Fibroblast of lung (primary cell): ENCODE measurements at places on chromosomes 11 and 22. TPM values are rescaled to one million over a fixed set of nuclear protein-coding genes. Genes with fewer than 3 reads are reported as not detected.

GRCh38 chr22:25987948-25988347 is 181.3 kb upstream of the SEZ6L start:
- H3K4me1 ChIP-seq: no peaks in the 10 kb centered on the region
- H3K36me3 ChIP-seq: no peaks in the 10 kb centered on the region
- DNase-seq: no peak
- H3K27ac ChIP-seq: no peak overlapping the region
- no peaks in the 10 kb centered on the region for H3K27me3 ChIP-seq
- no peak overlapping the region for H3K4me3 ChIP-seq

DNA sequence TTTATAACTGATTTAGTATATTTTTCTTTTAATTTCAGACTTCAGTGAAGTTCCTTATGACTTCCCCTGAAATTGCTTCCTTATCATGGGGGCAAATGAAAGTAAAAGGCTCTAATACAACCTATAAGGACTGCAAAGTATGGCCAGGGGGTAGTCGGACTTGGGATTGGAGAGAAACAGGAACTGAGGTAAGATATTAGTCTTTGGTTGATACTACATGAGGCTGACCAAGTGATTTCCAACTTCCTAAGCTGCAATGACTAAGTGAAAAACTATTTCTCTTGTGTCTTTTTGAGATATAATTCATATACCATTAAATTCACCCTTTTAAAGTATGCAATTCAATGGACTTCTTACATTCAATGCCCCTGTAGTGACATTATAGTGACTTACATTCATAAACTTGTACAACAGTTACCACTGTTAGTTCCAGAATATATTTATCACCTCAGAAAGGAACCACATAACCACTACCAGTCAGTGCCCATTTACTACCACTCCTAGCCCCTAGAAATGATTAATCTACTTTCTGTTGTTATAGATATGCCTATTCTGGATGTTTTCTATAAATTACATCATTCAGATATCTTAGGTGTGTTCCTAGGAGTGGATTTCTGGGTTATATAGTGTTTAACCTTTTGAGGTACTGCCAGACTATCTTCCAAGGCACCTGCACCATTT is 21.6 kb downstream of the AAMDC start:
- no peak overlapping the region for H3K4me3 ChIP-seq
- H3K4me1 ChIP-seq: no peaks in the 10 kb centered on the region

GRCh38 chr11:78560826-78561484 is 13.7 kb downstream of the NARS2 start:
- peak; percentile 43 for DNase-seq
- peaks cover 10% of the 10 kb centered on the region for H3K4me1 ChIP-seq
- peak overlapping the region; percentile 10 for H3K4me3 ChIP-seq
- no peaks in the 10 kb centered on the region for H3K27me3 ChIP-seq

DNA sequence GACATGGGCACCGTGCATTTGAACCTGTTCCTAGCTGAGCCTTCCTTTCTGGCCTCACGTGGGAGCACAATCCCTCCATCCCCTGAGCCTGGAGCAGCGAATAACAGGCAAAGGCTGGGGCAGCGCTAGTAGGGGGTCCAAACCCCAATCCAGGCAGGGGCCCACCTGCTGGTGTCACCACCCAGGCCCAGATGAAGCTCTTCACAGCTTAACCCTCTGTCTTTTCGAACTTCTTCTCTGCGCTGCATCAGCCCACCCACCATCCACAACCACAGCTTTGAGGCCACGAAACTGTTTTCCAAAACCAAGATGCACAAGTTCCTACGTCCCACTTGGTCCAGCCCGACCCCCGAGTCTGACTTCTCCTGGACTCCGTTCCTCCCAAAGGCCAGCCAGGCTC is 11.5 kb downstream of the KCNC1 start:
- no peak overlapping the region for H3K4me3 ChIP-seq
- H3K27ac ChIP-seq: no peak overlapping the region
- H3K27me3 ChIP-seq: no peaks in the 10 kb centered on the region
- H3K4me1 ChIP-seq: no peaks in the 10 kb centered on the region
- no peaks in the 10 kb centered on the region for H3K36me3 ChIP-seq

DNA sequence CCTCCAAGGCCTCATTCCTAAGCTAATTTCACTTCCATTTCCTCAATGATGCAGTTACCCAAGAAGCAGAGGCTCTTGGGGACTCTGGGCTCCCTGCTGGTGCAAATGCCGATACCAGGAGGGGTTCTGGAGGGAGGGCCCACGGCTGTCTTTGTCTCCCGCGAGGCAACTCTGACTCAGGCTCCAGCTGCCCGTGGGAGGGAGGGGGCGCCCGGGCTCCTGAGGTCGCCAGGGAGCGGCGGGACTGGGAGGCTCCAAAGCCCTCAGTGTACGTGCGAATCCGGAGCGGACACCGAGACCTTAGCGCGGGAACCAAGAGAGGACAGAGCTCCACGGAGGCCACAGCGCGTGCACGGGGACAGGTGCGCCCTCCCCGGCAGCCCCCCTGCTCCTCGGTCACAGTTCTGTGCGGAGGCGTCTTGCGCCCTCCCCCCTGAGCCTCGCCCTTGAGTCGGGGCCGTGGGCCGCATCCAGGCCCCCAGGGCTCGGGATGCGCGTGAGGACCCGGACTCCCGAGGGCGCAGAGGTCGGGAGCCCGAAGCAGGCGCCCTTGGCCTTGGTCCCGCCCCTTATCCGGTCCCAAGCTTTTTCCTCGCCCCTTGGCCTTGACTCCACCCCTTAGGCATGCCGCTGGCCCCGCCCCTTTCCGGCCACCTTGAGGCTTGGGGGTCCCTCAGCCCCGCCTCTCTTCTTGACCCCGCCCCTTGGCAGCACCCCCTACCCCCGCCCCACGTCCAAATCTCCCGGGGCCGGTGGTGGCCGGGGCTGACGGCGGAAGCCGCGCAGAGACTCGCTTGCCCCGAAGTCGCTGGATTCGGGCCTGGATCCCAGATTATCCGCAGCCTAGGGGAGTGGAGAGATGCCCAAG is 4.7 kb upstream of the SHISA8 start:
- H3K27me3 ChIP-seq: peaks cover 17% of the 10 kb centered on the region
- H3K4me1 ChIP-seq: no peaks in the 10 kb centered on the region
- DNase-seq: peak; percentile 16

The FAM111B gene
- 0.26 and 0.33 TPM in 2 replicates for total RNA-seq

The DNHD1 gene
- 7.2 and 14.7 TPM in 2 replicates for total RNA-seq

The PANX3 gene
- not detected in 2 replicates for total RNA-seq

The HOATZ gene
- total RNA-seq: not detected in 2 replicates

The IL17REL gene
- total RNA-seq: under 0.01 TPM in 1 of 2 replicates, not detected in the other

The MS4A7 gene
- 0.26 TPM in 1 of 2 replicates, not detected in the other for total RNA-seq

The UBQLNL gene
- under 0.01 and 0.17 TPM in 2 replicates for total RNA-seq
